SIG-M5 (cell line): ENCODE measurements at places on chromosomes 12 and 14.

GRCh38 chr12:124746649-124747425 lies 116.8 kb downstream of the SCARB1 start:
- no peak for DNase-seq

DNA sequence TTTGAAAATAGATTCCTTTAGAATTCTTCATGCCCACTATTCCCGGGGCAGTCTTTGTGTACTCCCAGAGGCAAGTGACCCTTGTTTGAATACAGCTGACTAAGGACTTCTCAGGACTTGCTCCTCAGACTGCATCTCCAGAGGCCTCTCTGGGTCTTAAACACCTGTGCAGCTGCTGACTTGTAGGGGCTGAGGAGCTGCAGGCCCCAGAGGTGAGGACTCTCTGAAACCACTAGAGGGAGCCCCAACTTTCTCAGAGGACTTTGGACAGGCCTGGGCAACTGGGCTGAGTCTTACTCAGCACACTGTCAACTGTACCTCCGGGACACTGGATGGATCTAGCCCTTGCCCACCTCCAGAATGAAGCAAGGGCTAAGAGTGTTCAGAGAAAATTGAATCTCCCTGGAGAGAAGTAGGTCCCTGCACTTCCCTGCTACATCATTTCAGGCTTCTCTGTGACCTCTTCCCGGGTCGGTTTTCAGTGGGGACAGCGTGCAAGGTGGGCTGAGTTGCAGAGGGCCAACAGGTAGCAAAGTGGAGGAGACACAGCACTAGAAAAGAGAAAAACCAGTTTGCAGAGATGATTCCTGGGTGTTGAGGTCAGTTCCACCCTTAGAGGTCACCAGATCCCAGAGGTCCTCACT lies 164.6 kb downstream of the TMEM117 start:
- DNase-seq, result no peak

DNA sequence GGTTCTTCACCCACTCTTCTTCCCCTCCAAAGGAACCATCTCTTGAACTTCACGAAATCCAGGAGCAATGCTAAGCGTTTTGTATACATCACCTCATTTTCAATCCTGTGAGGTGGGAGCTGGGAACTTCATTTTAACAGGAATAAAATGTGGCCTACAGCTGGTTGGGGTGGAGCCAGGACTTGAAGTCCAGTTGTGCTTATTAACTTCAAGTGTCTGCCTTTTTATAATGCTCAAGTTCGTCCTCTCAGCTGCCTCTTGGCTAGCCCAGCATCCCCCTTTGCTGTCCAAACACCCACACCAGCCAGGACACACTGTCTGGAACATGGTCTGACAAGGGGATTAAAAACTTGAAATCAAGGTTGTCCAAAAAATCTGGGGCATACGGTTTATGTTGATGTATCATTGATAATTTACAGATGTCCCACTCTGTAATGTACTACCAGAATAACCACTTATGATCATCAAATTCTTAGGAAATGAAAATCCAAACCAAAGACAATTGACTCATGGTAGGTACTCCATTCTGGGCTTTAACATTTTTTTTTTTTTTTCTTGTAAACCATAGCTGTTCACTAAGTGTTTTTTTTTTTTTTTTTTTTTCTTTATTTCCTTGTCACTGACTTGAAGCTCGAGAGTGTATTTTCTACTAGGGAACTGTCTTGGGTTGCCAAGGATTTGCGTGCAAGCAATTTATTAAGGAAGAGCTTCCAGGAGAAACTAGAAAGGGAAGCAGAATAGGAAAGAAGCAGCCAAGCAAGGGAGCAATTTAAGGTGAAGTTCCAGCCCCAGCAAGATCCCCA lies 252.3 kb downstream of the EFCAB11 start:
- DNase-seq, result no peak

- DNase-seq, result no peak
These were observed 41.8 kb downstream of the GALNT9 start for GRCh38 chr12:132287391-132288238.

GRCh38 chr14:25231004-25231403 lies 181.1 kb upstream of the STXBP6 start:
- DNase-seq, result no peak
